Stimulated activated CD8-positive, alpha-beta memory T cell treated with anti-CD3 and anti-CD28 coated beads, Interleukin-2, amount 100 ng/mL, for 1 hour (primary cell): ENCODE measurements at places on chromosomes 1 and 21.
A peak's percentile ranks its signal among the peaks of the same experiment; 100 is the strongest.

GRCh38 chr1:7941437-7941793, 776 bp upstream of the TNFRSF9 start:
- no peak for DNase-seq

DNA sequence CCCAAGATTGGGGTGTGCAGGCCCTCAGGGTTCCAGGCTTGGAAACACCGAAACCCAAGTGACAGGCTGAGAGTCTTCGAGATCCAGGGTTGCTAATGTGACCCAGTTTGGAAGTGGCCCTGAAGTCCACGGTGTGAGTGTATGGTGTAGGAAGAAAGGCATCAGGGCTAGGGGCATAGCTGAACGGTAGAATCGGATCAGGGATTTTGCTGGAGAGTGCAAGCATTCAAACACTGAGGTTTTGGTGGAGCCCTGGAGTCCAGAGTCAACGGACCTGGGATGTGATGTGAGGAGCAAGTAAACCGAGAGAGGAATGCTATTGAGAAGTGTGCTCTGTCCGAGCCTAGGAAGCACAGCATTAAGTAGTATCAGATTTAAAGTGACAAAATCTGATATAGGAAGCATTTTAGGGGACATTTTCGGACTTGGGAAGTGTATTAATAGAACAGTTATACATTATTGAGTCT, 958 bp downstream of the NFYC start:
- no peak for DNase-seq

- DNase-seq = no peak
These were observed 89.4 kb upstream of the GPR52 start for GRCh38 chr1:174358344-174358743.

DNA sequence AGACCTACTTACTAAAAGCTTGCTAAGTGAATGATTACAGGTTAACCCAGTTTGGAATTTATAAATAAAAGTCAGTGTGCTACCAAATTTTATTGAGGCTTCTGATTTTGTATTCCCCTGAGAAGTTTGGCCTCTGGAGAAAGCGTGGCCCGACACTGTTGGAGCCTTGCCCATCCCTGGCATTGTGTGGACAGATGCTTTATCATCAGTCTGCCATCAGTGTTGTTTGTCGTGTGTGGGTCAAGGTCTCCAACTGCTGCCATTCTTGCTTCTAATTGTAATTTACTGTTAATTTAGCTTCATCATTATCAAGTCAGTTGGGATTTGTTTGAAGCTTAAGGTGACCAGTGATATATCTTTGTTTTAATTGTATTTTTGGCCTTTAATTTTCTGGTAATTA, 62.0 kb upstream of the LPGAT1 start:
- no peak for DNase-seq

DNA sequence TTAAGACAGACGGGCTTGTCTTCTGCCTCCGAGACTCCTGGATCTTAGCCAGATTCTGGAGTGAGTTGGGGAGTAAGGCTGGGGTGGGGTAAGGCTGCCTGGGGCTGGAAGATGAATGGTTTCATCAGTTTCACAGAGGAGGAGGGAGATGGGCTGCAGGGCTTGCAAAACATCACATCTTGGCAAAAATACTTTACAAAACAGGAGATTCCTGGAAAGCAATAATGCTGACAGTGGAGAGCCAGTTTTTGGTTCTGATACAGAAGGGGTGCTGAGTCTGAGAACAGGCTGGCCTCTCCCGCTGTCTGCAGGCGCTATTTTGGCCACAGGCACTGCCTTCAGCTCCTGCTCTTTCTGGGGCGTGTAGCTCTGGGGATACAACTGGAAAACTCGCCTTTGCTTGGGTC, 83.4 kb upstream of the KCNE2 start:
- no peak for DNase-seq

DNA sequence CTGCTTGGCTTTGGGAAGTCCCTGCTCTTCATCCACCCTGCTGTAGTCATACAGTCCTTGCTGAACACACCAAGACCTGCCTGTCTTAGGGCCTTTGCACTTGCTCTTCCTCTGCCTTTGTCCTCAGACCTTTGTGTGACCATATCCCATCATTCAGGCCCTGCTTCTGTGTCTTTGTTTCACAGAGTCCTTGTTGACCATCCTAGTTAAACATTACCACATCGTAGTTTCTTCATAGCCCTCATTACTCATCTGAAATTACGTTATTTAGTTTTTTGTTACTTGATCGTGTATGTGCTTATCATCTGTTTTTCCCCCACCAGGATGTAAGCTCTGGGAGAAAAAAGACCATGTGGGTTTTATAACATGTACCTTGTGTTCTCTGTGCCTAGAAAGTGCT, 18.3 kb upstream of the SPRR5 start:
- DNase-seq = no peak

GRCh38 chr1:205430696-205431305, 8.9 kb upstream of the LEMD1 start:
- DNase-seq = peak; percentile 9

DNA sequence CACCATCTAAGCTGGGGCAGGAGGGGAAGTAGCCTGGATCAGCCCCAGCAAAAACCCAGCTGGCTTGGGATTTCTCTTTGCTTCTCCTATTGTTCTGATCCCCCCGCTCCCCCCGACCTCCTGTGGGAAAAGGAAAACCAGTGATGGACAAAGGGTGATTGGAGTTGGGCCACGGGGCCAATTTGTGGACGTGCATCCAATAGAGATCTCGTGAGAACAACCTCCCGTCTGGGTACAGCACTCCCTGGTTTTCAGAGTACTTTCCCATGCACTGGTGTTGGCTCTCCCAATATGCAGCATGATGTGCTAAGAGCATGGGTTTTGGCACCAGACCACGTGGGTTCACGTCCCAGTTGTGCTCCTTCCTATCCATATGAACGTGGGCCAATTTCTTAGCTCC, 9.0 kb downstream of the BLACAT1 start:
- no peak for DNase-seq

DNA sequence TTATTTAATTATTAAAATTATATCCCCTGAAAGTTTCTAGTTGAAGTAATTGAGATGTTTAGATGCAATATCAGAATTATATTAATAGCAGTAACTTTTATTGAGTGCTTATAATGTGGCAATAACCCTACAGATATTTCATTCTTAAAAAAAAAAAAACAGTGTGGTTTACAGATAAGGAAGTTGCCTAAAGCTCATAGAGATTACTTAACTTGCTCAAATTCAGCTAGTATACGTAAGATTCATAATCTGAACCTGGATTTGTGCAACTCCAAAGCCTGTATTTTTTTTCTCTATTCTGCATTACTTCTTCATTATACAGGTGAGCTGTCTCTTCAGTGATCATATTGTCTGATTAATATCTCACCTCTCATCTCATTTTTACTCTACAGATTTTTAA, 156.0 kb upstream of the PTBP2 start:
- no peak for DNase-seq
